ENCODE measurements at places on chromosomes 6 and 20. TPM values are rescaled to one million over a fixed set of nuclear protein-coding genes. Genes with fewer than 3 reads are reported as not detected.

Gene ZNF292
- total RNA-seq = 50.7 TPM

Gene CBLN4
- not detected for total RNA-seq

GRCh38 chr6:45921691-45922281, 93.9 kb downstream of the CLIC5 start:
- H3K36me3 ChIP-seq = no peaks in the 10 kb centered on the region
- peak; percentile 75 for DNase-seq
- H3K27ac ChIP-seq = no peak overlapping the region
- H3K4me1 ChIP-seq = no peaks in the 10 kb centered on the region
- H3K27me3 ChIP-seq = no peaks in the 10 kb centered on the region
- no peak overlapping the region for H3K4me3 ChIP-seq

DNA sequence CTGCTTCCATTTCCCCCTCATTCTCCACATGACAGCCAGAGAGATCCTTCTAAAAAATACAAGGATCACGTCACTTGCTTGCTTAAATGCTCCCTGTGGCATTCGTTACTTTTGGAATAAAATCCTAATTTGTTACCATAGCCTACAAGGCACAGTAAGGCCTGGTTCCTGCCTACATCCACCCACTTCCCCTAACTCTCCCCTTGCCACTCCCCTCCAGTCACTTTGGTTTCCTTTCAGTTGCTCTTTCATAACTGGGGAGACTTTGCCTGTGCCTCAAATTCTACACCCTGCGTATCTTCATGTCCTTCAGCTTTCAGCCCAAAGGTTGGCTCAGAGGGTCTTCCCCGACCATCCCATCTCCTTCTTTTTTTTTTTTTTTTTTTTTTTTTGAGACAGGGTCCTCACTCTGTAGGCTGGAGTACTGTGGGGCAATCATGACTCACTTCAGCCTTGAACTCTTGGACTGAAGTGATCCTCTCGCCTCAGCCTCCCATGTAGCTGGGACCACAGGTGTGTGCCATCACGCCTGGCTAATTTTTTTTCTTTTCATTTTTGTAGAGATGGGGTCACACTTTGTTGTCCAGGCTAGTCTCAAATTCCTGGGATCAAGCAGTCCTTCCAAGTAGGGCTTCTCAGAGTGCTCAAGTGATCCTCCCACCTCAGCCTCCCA, 12.5 kb downstream of the ID1 start:
- H3K36me3 ChIP-seq = no peaks in the 10 kb centered on the region
- H3K4me3 ChIP-seq = no peak overlapping the region

DNA sequence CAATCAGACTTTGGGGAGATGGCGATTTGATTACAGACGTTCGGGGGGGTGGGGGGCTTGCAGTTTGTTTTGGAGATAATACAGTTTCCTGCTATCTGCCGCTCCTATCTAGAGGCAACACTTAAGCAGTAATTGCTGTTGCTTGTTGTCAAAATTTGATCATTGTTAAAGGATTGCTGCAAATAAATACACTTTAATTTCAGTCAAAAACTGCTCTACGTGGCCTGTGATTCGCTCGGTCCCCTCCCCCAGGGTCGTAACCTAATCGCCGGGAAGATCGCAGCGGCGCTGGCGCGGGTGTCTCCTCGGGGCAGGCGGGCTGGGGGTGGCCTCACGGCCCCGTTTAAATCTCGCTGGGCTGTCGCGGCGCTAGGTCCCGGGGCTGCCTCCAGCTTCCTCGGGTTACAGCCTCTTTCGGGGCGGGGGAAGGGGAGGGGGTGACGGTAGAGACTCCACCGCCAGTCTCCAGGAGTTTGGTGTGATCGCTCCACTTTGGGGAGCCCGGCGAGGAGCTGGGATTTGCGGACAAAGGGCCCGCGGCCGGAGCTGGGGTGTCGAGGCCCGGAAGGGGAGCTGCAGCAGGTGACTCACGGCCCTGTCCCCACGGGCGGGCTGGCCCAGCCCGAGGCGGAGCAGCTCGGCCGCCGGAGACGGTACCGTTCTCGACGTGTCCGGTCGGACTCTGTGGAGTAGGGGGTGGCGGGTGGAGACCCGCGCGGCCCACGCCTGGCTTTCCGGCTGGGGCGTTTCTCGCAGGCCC, 4.2 kb downstream of the FOXC1 start:
- H3K27ac ChIP-seq = no peak overlapping the region
- H3K4me3 ChIP-seq = no peak overlapping the region
- no peak for DNase-seq
- peaks cover 31% of the 10 kb centered on the region for H3K4me1 ChIP-seq
- H3K27me3 ChIP-seq = peaks cover 86% of the 10 kb centered on the region

DNA sequence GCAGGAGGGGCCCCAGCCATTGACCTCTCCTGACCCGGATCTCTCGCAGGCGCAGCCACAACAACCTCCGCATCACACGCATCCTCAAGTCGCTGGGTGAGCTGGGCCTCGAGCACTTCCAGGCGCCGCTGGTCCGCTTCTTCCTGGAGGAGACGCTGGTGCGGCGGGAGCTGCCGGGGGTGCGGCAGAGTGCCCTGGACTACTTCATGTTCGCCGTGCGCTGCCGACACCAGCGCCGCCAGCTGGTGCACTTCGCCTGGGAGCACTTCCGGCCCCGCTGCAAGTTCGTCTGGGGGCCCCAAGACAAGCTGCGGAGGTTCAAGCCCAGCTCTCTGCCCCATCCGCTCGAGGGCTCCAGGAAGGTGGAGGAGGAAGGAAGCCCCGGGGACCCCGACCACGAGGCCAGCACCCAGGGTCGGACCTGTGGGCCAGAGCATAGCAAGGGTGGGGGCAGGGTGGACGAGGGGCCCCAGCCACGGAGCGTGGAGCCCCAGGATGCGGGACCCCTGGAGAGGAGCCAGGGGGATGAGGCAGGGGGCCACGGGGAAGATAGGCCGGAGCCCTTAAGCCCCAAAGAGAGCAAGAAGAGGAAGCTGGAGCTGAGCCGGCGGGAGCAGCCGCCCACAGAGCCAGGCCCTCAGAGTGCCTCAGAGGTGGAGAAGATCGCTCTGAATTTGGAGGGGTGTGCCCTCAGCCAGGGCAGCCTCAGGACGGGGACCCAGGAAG, 4.5 kb upstream of the COL9A3 start:
- H3K4me1 ChIP-seq = peaks cover 31% of the 10 kb centered on the region
- DNase-seq = no peak
- H3K27ac ChIP-seq = no peak overlapping the region
- peaks cover 35% of the 10 kb centered on the region for H3K27me3 ChIP-seq
- H3K4me3 ChIP-seq = no peak overlapping the region

GRCh38 chr6:5214570-5215052, 46.1 kb downstream of the LYRM4 start:
- no peaks in the 10 kb centered on the region for H3K36me3 ChIP-seq
- H3K4me1 ChIP-seq = peaks cover 23% of the 10 kb centered on the region
- H3K27me3 ChIP-seq = no peaks in the 10 kb centered on the region
- DNase-seq = no peak

DNA sequence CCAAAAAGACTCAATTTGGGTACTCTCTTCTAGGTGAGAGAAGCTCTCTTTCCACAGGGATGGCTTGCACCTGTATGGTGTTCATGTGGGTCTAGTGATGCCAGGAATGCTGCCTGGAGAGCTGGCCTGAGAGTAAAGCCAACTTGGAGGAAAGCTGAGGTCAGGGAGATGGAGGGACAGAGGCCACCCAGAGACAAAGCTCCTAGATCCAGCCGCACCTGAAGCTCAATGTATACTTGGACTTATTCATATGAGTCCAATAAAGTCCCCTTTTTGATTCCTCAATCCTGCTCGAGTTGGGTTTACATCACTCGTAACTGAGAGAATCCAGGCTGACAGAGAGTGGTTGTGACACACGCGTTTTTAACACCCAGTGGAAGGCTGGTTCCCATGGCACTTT, 33.8 kb downstream of the SULF2 start:
- no peaks in the 10 kb centered on the region for H3K27me3 ChIP-seq
- no peaks in the 10 kb centered on the region for H3K36me3 ChIP-seq
- peaks cover 11% of the 10 kb centered on the region for H3K4me1 ChIP-seq
- H3K4me3 ChIP-seq = no peak overlapping the region

DNA sequence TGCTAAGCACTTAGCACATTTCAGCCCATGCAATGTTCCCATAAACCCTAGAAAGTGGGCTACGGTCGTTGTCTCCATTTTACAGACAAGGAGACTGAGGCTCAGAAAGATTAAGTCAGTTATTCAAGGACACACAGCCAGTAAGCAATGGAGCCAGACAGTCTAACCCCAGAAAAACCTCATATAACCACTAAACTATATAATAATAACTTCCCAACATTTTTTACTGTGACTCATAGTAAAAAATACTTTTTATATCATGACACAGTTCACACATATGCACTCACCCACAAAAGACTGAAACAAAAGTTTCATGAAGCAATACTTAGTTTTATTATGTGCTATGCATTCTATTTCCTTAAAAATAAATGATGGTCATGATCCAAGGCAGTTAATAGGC, 66.2 kb upstream of the EYA2 start:
- no peak for DNase-seq
- H3K36me3 ChIP-seq = no peaks in the 10 kb centered on the region
- H3K27me3 ChIP-seq = peaks cover 7% of the 10 kb centered on the region
- no peaks in the 10 kb centered on the region for H3K4me1 ChIP-seq

Gene SOX12
- total RNA-seq = 3.6 TPM

Gene ZNF334
- 5.7 TPM for total RNA-seq

GRCh38 chr6:139253656-139254055, 38.1 kb downstream of the TXLNB start:
- H3K27me3 ChIP-seq = no peaks in the 10 kb centered on the region
- H3K4me1 ChIP-seq = peaks cover 15% of the 10 kb centered on the region
- no peak overlapping the region for H3K27ac ChIP-seq
- DNase-seq = no peak

GRCh38 chr6:78502386-78502887, 364.9 kb upstream of the IRAK1BP1 start:
- H3K27ac ChIP-seq = no peak overlapping the region
- H3K27me3 ChIP-seq = no peaks in the 10 kb centered on the region
- H3K4me3 ChIP-seq = no peak overlapping the region

Measured in sigmoid colon (tissue), 7 donors.